ENCODE measurements at places on chromosomes 16 and 17.
A peak's percentile ranks its signal among the peaks of the same experiment; 100 is the strongest.

DNA sequence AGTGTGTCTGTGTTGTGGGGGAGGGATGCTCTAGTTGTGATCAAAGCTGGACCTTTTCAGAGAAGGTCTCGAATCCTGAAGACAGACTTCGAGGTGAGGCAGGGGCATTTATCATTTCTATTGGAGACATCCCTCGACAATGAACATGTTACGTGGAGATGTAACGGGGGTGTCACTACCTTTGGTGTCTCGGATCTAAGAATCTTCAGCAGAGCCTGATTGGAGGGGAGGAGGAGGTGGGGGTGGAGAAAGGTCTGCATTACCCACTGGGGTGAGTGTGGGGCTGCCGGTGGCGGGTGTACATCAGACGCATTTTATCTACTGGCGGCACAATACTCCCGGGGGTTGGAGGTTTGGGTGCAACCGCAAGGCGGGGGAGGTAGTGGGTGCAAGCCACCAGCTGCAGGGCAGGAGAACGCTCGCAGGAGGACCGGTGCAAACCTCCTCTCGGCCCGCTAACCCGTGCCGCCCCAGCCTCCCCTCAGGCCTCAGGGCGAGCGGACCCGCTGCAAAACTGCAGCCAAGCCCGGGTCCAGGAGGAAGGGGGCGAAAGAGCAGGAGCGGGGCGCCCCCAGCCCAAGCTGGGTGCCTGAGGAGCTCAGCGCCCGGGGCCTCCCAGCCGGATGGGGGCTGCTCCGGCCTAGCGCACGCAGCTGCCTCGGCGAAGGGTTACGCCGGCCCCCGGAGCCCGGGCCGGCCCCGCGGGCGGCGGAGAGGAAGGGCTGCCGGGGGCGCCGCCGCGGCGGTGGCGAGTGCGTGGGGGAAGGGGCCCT lies 735 bp downstream of the ZNF652 start:
- DNase-seq = peak; percentile 56

- DNase-seq = no peak
Observed at GRCh38 chr16:80887062-80887461, 82.7 kb upstream of the CDYL2 start.

- no peak for DNase-seq
Observed at GRCh38 chr17:16922386-16923096, 49.4 kb downstream of the TNFRSF13B start.

DNA sequence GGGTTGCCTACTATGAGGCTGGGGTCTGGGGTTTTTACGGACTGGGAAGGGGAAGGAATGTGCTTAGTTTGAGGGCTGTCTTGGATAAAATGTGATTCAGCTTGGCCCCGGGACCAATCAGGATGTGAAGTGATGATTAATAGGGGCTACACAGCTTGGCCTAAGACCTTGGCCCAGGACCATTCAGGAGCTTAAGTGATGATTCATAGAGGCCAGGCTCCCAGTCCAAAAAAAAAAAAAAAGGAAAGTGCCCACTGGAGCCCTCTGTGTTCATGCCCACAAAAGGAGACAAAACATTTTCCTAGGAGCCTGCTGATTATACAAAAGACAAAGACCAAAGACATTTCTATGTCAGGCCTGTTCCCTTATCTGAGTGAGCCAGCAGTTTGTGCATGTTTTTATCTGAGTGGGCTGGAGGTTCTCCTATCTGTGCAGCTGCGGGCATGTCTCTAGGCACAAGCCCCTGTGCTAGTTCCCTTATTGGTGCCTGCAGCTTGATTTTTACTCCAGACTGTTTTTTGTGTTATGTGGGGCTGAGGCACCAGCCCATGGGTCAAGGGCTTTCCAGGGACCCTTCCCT lies 898.2 kb upstream of the GOT2 start:
- no peak for DNase-seq

- DNase-seq = no peak
Observed at GRCh38 chr17:67549820-67550219, 167.9 kb upstream of the NOL11 start.

GRCh38 chr17:33052856-33053255 lies 61.2 kb downstream of the SPACA3 start:
- DNase-seq = no peak

DNA sequence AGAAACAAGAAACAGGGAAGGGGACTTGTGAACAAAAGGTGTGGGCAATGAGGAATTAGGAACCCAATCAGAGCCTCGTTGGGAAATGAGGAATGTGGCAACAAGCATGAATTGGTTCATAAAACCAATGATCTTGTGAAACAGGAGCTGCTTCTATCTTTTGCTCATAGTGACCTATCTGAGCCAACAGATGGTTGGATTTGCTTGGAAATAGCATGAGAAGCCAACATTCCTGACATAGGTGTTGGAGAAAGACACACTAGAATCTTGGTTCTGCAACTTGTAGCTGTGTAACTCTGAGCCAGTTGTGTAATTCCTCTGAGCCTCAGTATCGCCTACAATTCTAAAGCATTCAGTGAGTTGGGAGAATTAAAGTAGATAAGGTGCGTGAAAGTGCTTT lies 251.9 kb upstream of the AXIN2 start:
- no peak for DNase-seq

- DNase-seq = no peak
Observed at GRCh38 chr16:56710181-56710737, 19.7 kb upstream of the NUP93 start.
